Astrocyte (in vitro differentiated cells and primary cell): ENCODE measurements at places on chromosomes 2 and 18. TPM values are rescaled to one million over a fixed set of nuclear protein-coding genes. Genes with fewer than 3 reads are reported as not detected.

DNA sequence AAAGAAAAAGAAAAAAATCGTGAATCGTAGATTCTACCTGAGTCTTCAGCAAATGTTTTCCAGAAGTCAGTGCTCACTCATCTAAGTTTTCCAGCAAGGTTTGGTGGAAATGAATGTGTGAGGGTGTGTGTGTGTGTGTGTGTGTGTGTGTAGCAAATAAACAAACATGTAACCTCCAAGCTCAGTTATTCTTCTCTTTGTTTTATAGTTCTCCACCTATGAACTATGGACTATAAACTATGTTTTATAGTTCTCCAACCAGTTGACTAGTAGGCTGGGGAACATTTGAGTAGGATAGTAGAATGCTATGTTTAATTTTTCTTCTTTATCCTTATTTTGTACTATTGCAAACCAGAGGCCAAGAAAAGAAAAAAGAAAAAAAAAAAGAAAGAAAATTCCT, 44.6 kb upstream of the SERPINE2 start:
- no peak for DNase-seq

SP9 gene
- not detected in 2 replicates for total RNA-seq

GRB14 gene
- total RNA-seq, result 8.6 and 11.1 TPM in 2 replicates

- no peak for DNase-seq
Observed at GRCh38 chr2:10989151-10989550, 77.4 kb downstream of the KCNF1 start.

DNA sequence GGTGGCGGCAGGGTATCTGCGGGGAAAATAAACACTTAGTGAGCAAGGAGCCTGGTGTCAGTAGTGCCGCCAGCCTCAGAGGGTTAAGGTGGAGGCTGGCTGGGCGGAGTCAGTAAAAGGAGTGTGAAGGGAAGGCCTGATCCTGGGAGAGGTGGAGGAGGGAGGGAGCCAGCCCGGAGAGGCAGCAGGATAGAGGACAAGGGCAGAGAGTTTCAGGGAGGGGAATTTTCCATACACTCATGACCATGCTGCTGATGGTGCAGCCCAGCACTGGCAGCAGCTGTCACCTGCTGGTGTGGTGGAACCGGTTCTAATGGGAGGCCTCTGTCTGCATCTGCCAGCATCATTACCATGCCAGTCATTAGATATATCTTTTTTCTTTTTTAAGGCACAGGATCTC, 2.0 kb upstream of the TEX44 start:
- no peak for DNase-seq

ARHGAP25 gene
- total RNA-seq, result 0.30 TPM in 1 of 2 replicates, not detected in the other

GRCh38 chr2:111219285-111219684, 98.6 kb downstream of the BCL2L11 start:
- DNase-seq, result peak; percentile 69

USP37 gene
- total RNA-seq, result 5.6 and 6.4 TPM in 2 replicates

TAF1B gene
- 14.5 and 15.7 TPM in 2 replicates for total RNA-seq

GRCh38 chr2:235054919-235055318, 103.1 kb downstream of the SH3BP4 start:
- no peak for DNase-seq

- no peak for DNase-seq
Observed at GRCh38 chr2:219059375-219059724, 1.4 kb downstream of the IHH start.

- DNase-seq, result no peak
Observed at GRCh38 chr2:28623582-28624405, 127.8 kb upstream of the PPP1CB start.

GRCh38 chr18:79926715-79927606, 24.5 kb downstream of the SLC66A2 start:
- no peak for DNase-seq

GRCh38 chr2:188789951-188790350, 184.2 kb upstream of the COL3A1 start:
- no peak for DNase-seq

TRABD2A gene
- total RNA-seq, result 2.6 and 3.2 TPM in 2 replicates

DNA sequence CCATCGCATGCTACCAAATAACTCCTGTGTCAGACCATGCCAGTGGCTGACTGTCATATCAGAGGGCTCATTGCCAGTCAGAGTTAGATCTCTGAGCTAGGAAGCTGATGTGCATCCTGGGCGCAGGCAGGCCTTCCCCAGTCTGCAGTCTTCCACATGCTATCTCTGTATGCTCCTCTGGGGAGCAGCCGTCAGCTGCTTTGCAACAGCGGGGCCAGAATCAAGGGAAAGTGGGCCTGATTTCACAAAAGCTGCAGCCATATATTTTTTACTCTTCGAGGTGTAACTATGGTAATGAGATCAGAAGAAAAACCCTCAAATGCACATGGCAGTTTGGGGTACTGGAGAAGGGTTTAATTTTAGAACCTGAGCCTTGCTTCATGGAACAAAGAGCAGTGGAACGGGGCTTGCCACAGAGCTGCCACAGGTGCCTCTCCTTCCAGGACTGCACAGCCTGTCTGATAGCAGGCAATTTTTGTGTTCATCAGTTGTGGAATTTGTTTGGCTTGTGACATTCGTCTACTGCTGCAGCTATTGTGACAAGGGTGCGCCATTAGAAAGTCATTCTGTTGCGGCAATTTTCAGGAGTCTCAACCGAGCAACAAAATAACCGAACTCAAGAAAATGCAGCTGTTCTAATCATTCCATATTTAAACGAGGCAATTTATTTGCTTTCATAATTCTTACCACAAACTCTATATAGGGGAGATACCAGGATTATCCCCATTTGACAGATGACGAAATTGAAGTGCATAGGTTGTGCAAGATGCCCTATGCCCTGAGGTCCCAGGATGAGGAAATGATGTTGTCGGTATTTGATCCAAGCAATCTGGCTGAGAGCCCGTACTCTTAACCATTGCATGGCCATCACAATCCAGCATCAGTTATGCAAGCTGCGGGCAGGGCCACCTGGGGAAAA, 109.6 kb upstream of the CYRIA start:
- no peak for DNase-seq

DNA sequence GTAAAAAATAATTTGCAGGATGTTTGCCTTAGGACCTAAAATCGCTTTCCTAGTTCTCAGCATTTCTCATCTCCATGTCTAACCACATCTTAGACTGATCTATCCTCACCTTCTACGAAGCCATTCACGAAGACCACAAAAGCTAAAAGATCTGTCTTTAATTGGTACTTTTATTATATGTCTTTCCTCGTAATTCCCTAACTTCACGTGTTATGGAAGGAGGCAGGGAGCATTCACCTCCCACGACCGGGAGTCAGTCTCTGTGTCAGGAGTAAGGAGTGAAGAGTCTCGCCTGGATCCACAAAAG, 1.6 kb downstream of the DLGAP1 start:
- DNase-seq, result no peak

IL1B gene
- not detected in 2 replicates for total RNA-seq

GRCh38 chr2:29703336-29703735, 218.1 kb downstream of the ALK start:
- DNase-seq, result no peak

DNA sequence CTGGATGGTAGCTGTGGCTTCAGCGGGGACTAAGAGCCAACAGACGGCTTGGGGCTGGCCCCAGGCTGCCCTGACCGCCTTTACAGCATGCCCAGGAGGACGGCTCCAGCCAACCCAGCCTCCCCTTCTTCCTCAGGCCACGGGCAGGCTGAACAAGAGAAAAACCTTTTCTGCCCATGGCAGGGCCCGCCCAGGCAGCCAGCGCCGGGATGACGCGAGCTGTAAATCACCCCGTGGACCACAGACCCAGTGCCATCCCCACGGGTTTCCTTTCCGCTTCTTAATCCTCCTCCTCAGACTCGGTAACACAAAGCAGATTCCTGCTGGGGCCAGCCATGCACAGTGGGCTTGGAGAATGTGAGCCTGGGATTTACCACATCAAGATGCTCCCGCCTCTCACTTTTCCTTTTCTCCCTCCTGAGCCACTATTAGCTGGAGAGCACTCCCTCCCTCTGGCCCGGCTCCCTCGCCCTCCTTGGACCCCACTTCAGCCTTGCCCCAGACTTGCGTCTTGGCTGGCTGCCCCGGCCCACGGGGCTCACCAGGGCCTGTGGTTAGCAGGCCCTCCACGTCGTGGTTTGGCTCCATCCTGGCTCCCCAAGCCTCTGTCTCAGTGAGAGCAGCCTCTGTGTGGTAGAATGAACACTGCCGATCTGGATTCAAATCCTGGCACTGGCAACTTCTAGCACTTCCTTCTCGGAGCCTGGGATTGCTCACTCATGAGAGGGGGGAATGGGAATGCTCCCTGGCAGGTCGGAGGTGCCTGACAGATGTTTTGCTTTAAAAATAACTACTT, 31.4 kb downstream of the ATOH8 start:
- peak; percentile 97 for DNase-seq

- DNase-seq, result no peak
Observed at GRCh38 chr18:11651899-11652298, 37.2 kb upstream of the GNAL start.

NPPC gene
- total RNA-seq, result 0.66 and 0.84 TPM in 2 replicates

GRCh38 chr2:61512768-61513398, 25.3 kb downstream of the XPO1 start:
- DNase-seq, result no peak

DNA sequence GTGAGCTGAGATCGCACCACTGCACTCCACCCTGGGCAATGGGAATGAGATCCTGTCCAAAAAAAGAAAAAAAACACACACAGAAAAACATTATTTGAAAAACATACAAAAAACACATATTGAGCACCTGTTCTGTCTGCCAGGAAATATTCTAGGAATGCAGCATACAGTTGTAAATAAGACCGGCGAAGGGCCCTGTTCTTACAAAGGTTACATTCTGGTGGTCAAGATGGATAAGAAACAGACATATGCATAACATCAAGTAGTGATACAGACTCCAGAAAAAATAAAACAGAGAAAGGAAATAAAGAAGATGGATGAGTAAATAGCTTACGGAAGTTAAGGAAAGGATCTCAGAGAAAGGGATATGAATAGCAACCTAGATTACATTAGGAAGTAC, 159.8 kb downstream of the GALNT3 start:
- DNase-seq, result peak; percentile 34

- no peak for DNase-seq
Observed at GRCh38 chr2:9089831-9090230, 86.3 kb upstream of the MBOAT2 start.

GRCh38 chr2:128090575-128090944, 440 bp upstream of the UGGT1 start:
- DNase-seq, result no peak
